ENCODE measurements at places on chromosomes 2 and 18. TPM values are rescaled to one million over a fixed set of nuclear protein-coding genes. Genes with fewer than 3 reads are reported as not detected.

The ACVR1 gene
- 32.9 TPM for total RNA-seq

The SCN2A gene
- 18.5 TPM for total RNA-seq

The CHN1 gene
- total RNA-seq = 3.3 TPM

The BUB1 gene
- 5.9 TPM for total RNA-seq

The SERPINB13 gene
- not detected for total RNA-seq

The FEV gene
- total RNA-seq = not detected

The HNRNPLL gene
- 45.0 TPM for total RNA-seq

The CLIP4 gene
- total RNA-seq = 73.5 TPM

The UGT1A8 gene
- 0.09 TPM for total RNA-seq
